Stimulated activated CD8-positive, alpha-beta memory T cell treated with anti-CD3 and anti-CD28 coated beads, Interleukin-2, amount 100 ng/mL, for 1 hour (primary cell): ENCODE measurements at places on chromosomes 5 and 9.

DNA sequence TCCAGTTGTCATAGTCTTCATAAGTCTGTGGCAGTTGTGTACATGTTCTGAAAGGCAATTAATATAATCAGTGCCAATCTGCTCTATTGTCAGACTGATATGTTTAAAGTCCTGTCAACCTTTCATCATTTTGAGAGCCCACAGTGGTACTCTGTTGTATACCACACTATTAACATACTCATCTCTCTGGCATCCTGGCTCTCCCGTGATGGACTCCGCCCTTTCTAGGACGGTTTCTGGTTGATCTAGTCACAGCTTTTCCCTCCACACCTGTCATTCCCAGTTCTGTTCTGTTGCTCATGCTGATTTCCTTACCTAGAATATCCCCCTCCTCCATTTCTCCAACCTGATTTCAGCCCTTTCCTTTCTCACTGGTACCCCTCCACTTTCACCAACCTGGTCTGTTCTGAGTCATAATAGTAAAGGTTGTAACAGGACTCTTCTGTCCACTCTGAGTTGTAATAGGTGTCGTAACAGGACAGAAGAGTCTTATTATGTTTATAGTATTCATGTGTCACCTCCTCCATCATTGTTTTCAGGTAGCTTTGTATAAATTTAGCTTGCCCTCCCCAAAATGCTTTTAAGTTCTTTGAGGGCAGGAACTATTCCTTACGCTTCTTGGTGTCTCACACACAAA lies 4.1 kb downstream of the PTCD2 start:
- no peak for DNase-seq

GRCh38 chr5:143462431-143462830 lies 58.9 kb upstream of the NR3C1 start:
- DNase-seq, result no peak

DNA sequence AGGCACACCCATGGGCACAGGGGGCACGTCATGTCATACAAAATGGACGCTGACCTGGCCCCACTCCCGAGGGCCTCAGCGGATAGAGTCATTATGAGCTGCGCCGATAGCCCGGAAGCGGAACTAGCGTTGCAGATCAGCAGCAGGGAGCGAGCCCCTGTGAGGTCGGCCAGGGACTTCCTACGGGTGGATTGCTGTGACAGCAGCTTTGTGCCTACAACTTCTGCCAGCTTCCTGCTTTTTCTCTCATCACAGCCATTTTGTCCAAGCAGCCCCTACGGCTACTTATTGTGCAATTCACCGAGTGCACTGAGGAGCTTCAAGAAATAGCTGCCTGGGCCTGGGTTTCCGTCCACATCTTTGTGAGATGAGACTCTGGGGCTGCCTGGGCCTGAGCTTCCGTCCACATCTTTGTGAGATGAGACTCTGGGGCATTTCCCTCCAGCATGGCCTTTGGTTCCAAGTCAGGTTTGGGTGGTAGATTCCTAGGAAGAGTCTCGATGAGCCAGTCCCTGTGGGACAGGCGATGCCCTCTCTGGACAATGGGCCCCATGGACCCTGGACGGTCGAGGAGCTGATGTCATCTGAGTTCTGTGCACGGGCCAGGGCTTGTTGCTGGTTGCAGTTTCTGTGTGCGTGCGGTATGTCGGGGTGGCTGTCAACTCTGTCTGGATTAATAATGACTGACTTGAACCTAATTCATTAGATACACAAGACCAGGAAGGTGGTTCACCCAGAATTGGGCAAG lies 67.0 kb upstream of the GNE start:
- no peak for DNase-seq

GRCh38 chr9:72945391-72945790 lies 7.5 kb downstream of the ALDH1A1 start:
- DNase-seq, result no peak

DNA sequence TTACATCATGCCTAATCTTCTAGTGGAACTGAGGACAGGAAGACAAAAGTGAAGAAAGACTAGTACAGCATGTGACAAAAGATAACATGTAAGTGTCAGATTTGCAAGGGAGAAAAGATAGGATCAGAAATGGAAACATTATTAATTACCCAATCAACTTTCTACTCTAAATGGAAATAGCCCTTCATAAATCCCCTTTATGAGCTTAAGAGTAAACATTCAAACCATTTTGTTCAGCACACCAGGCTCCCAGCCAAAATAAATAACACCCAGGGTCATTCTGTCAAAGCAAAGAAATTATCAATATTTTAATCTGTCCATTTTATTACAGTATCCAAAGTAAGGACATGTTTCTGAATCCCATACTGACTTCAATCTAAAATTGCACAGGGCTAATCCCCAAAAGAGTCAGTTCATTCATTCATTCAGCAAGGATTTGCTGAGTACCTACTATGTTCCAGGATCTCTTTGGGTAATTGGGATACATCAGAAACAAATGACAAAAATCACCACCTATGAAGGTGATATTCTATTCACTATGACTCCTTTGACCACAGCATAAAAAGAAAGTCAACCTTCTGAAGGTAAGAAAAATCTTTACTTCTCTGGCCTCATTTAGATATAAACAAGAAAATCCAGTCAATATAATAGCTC lies 5.3 kb downstream of the PRELID2 start:
- no peak for DNase-seq

- DNase-seq, result no peak
Measured at GRCh38 chr5:108418197-108418596, 36.3 kb upstream of the FBXL17 start.

DNA sequence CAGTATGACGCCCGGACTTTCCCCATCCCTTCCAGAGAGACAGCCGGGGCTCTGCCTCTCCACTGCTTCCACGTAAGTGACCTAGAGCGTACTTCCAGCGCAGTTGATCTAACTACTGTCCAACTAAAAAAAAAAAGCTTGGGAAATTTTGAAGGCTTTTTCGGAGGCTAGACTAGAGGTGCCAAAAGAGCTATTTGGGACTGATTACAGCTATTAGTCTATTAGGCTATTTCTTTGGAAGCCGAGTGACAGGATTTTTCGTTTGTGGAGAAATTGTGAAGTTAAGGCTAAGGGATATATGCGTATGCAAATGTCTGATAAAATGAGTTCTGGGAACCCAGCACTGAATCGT lies 1.5 kb downstream of the CCNO start:
- DNase-seq, result no peak

- no peak for DNase-seq
Measured at GRCh38 chr5:102527547-102527946, 28.7 kb upstream of the SLCO6A1 start.

DNA sequence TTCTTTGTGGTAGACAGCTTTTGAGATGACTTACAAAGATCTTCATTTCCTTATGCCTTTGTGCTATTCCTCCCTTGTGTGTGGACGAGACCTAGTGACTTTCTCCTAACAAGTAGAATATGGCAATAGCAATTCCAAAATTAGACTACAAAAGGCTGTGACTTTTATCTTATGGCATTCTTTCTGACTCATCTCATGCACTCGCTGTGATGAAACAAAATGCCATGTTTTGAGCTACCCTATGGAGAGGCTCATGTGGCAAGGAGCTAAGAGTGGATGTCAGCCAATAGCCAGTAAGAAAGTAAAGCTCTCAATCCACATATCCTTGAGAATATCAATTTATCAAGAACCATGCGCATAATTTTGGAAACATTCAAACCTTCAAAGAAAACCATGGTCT lies 380.5 kb upstream of the SMC2 start:
- DNase-seq, result no peak

GRCh38 chr5:91474201-91474600 lies 91.1 kb upstream of the ARRDC3 start:
- no peak for DNase-seq

GRCh38 chr5:42020788-42021530 lies 95.9 kb downstream of the FBXO4 start:
- no peak for DNase-seq

GRCh38 chr5:142783601-142784341 lies 13.6 kb downstream of the ARHGAP26 start:
- no peak for DNase-seq

- DNase-seq, result no peak
Measured at GRCh38 chr9:127197861-127198430, 66.6 kb upstream of the GARNL3 start.

GRCh38 chr9:91781906-91782305 lies 168.1 kb downstream of the ROR2 start:
- DNase-seq, result no peak

GRCh38 chr9:83956086-83956435 lies 24.0 kb downstream of the HNRNPK start:
- DNase-seq, result no peak

GRCh38 chr5:80761176-80761575 lies 106.4 kb upstream of the DHFR start:
- DNase-seq, result no peak

DNA sequence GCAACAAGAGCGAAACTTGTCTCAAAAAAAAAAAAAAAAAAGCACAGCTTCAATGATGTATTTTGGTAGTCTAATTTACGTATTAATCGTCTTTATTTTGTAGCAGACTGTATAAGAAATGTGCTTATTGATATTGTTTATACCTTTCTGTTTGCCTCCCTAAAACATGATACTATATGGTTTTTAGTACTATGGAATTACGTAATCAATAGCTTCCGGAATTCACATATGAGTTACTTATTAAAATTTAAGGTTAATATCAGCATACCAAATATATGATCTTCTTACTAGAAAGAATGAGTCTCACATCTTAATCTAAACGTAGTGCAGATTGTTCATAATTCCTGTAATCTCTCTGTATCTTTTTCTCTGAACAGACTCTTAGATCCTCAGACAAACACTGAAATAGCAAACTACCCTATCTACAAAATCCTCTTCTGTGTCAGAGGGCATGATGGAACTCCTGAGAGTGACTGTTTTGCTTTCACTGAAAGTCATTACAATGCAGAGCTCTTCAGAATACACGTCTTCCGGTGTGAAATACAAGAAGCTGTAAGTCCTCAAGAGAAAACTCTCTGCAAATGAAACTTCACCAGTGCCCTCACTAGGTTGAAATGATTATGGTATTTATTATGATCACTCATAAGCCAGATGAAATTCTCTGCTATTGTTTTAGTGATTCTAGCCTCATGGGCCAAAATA lies 44.4 kb upstream of the GPR21 start:
- DNase-seq, result no peak

- no peak for DNase-seq
Measured at GRCh38 chr5:71576241-71576640, 10.9 kb upstream of the MCCC2 start.

GRCh38 chr5:28542987-28543386 lies 1504.6 kb upstream of the CDH9 start:
- DNase-seq, result no peak

DNA sequence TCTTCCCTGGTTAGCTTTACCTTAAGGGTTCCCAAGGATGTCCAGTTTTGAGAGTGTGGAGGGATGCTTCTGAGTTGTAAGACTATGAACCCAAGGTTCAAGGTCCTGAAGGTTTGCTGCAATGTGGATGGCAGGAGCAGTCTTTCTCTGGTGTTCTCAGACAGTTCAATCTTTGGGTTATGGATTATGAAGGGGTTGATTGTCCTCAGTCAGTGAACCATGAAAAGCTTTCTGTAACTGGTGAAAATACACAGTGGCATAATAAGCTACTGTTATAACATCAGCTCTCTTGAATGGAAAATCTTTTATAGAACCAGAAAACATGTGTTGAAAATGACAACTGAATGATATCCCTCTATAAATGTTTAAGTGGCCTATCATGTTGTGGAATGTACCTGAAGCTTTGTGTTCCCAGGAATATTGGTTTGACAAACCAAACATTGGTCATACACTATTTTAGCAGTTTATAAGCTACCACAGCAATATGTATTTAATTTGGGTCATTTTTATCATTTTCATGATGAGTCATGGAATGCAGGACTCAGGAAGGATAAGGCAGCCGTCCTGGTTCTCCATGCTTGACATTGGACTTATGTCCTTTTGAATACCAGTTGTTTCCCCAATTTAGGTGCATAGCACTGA lies 1041.8 kb upstream of the ARRDC3 start:
- no peak for DNase-seq

GRCh38 chr9:12698266-12698665 lies 5.1 kb downstream of the TYRP1 start:
- no peak for DNase-seq

DNA sequence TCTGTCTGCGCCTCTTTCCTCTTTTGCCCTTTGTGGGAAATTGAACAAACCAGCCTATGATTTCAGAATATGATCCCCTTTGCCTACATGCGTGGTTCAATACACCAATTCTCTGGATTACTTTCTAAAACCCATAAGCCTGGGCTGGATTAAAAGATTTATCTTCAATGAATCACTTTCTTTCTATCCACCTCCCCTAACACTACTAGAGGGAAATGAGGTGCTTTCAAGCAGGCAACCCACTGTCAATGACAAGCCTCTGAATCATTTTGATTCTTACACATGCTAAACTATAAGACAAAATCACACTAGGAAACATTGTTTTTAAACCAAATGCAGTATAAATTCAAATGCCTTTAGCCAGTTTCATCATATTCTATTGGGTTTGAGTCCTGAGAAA lies 257.5 kb downstream of the AGTPBP1 start:
- no peak for DNase-seq

DNA sequence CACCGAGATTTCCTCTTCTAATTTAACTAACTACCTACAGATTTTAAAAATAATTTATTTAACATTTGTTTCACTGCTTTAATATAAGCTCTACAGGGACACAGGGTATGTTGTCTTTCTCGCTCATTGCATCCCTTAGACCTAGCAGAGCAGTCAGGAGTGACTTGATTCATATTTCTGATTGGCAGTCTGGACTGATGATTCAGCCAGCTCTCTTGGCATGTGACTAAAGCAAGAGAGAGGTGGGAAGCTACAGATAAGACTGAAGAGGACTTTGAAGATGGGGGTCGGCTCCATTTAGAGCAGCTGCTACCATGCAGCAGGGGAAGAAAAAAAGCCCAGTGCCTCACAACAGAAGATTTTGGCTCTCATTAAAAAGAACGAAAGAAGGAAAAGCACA lies 173.4 kb upstream of the STK32A start:
- no peak for DNase-seq

GRCh38 chr5:149496166-149496565 lies 55.1 kb downstream of the CSNK1A1 start:
- no peak for DNase-seq

- DNase-seq, result no peak
Measured at GRCh38 chr9:93942161-93942560, 13.0 kb downstream of the BARX1 start.

GRCh38 chr9:31730398-31730797 lies 654.0 kb upstream of the ACO1 start:
- no peak for DNase-seq

- no peak for DNase-seq
Measured at GRCh38 chr5:36948041-36948440, 71.5 kb downstream of the NIPBL start.

DNA sequence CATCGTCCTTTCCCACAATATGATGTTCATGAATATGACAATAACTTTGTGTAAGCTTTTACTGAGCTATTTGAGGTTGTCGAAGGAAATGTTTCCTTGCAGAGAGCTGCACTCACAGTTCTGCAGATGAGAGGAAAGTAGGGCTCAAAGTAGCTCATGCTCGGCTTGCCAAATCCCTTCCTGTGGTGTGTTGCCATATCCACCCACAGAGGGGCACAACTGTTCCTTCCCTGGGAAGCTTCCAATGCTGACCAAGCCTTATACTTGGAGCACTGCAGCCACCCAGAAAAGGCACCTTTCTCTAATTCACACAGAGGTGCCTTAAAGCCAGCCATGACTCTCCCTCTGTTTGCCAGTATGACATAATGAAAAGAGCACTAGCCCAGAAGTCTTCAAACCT lies 390.3 kb downstream of the CAAP1 start:
- no peak for DNase-seq

GRCh38 chr5:96838201-96839070 lies 30.7 kb upstream of the ERAP1 start:
- no peak for DNase-seq
